ENCODE measurements at places on chromosomes 12 and 14. TPM values are rescaled to one million over a fixed set of nuclear protein-coding genes. Genes with fewer than 3 reads are reported as not detected.

- DNase-seq, result no peak
These were observed 497.7 kb downstream of the FUT8 start for GRCh38 chr14:65910108-65910786.

- no peak for DNase-seq
These were observed 34.6 kb downstream of the MTHFD1 start for GRCh38 chr14:64422756-64423155.

The TAPBPL gene
- total RNA-seq, result 32.8 TPM

GRCh38 chr12:124568431-124569374, 1.3 kb upstream of the NCOR2 start:
- DNase-seq, result no peak

DNA sequence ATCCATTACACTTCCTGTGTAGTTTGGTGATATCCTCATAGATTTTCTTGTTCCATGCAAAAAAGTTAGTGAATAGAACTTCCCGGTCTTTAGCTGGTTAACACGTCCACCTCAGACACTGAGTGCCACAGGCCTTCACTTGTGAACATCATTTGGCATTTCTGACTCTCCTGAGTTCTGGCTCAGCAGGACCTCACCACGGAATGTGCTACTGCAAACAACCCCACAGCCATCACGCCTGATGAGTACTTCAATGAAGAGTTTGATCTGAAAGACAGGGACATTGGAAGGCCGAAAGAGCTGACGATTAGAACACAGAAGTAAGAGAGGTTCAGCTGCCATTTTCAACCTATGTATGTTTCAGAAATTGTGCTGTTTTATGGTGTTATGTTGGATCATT, 20.0 kb downstream of the C12orf76 start:
- no peak for DNase-seq

The TSHR gene
- total RNA-seq, result not detected

DNA sequence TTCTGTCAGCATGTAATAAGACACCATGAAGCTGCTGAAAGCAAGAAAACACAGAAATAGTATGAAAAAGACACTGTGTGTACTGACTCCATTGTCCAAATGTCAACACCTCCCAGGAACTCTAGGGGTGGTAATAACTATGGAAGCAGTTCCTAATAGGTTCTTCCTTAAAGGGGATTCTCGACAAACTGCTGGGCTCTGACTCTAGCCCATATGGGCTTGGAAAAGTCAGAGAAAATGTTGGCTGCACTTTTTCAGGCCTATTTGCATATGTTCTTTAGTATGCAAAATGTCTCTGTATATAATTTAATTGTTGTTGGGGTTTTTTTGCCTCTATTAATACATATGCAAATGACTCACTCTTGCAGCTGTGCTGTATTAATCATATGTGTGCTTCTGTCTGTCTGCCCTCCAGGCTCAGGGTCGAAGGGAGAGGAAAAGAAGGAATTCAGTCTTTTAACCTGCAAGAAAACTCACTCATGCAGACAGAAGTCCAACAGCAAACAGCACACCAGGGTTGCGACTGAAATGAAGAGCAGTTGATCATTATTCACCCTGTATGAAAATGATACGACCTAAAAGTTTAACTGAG, 317.6 kb downstream of the SOX5 start:
- DNase-seq, result no peak

The MDP1 gene
- 11.2 TPM for total RNA-seq

- DNase-seq, result no peak
These were observed 35.2 kb downstream of the PPM1H start for GRCh38 chr12:62899568-62900390.

The KLRC2 gene
- not detected for total RNA-seq

DNA sequence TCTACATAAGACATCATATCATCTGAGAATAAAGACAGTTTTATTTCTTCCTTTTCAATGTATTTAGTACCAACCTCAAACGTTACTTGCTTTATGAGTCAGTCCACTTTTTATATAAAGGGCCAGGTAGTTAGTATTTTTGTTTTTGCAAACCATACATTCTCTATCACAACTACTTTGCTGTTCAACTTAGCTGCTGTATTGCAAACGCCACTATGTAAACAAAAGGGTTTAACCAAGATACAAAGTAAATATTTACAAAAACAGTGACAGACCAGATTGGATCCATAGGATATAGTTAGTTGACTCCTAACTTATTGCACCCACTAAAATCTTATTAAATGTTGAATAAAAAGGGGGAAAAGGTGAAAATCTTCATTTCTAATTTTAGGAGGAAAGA, 87.7 kb upstream of the FOXG1 start:
- DNase-seq, result no peak

GRCh38 chr14:51367600-51367931, 127.5 kb downstream of the TMX1 start:
- no peak for DNase-seq

- DNase-seq, result no peak
These were observed 348.8 kb downstream of the PDZRN4 start for GRCh38 chr12:41536813-41537490.

The TAS2R42 gene
- not detected for total RNA-seq

The SMIM41 gene
- not detected for total RNA-seq

GRCh38 chr12:113762882-113763816, 203.0 kb downstream of the RBM19 start:
- no peak for DNase-seq

DNA sequence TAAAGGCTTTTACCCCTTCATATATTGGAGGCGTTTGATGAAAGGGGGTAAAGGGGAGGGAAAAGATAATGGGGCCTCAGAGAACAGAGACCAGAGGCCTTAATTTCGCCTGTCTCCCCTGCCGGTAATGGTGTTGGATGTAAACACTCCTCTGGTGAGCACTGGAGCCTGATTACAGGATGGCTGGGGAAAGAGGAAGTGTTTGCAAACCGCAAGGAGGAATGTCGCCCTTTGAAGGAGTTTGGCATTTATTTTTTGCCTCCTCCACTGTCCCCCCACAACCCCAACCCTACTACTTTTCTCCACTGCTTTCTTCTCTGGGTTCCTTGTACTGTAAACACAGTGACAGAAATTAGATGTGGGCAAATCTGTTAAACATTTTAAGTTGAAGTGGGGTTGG, 211.9 kb upstream of the TBX3 start:
- DNase-seq, result no peak

- no peak for DNase-seq
These were observed 276.2 kb downstream of the AACS start for GRCh38 chr12:125341422-125341821.

DNA sequence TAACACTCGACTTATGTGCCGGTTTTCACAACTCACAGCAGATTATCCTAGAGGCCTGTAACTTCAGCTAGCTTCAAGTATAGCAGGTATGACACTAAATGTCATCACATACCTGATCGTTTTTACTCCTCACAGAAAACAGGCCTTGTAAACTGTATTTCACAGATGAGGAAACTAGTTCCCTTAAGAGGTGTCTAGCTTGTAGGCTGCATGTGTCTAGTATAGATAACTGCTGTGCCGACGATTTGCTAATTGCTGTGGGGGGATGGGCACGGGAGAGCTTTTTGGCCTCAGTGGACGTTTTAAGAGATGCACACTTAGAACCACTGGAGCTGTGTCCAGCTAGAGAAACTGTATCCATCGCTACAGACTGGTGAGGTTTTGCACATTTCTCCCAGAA, 78.8 kb downstream of the PAPOLA start:
- DNase-seq, result no peak

DNA sequence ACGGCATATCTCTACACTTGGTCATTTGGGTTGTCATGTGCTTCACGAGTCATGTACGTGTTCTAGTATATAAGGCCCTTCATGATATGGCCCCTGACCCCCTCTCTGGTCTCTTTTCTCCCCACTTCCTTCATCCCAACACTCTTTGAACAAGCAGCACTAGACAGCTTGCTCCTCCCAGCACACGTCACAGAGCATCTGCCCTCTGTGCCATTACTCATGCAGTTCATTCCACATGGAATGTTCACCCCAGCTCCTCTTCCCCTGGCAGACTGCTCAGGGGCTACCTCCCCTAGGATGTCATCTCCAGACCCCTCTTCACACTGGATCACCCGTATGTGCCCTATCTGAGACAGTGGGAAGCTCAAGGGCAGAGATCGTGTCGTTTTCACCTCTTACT, 14.1 kb upstream of the LRP1-AS start:
- no peak for DNase-seq

The SENP1 gene
- total RNA-seq, result 12.9 TPM

DNA sequence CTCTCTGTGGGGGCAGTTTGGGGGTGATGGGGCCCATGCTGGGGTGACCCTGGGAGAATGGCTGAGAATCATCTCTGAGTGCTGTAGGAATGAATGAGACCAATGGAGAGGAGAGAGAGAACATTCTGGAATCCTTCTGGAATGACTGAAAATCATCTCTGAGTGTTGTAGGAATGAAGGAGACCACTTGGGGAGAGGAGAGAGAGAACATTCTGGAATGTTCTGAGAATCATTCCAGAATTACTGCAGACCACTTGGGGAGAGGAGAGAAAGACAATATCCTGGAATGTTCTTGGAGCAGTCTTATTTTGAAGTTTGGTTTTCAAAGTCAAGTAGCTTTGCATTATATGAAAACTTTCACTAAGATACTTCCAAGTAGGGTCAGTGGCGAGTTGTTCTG, 64.3 kb downstream of the ZNF664 start:
- no peak for DNase-seq

GRCh38 chr12:117876436-117876816, 92.4 kb downstream of the KSR2 start:
- DNase-seq, result no peak

The GYS2 gene
- not detected for total RNA-seq

DNA sequence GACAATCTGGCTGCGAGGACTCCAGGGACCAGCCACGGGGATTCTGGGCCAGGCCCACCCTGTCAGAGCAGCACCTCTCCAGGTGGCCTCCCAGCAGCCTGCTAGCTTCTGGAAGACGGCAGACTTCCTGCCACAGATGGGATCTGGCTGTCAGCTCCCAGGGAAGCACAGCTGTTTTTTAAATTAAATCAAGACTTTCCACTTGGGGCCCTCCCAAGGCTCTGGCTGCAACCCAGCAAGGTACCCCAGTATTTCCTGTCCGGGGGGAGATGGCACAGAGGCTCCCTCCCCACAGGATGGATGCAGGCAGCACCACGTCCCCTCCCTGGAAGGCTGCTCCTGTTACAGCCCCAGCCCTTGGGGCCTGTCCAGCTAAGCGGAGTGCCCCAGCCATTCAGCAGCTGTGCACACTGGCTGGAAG, 56.9 kb downstream of the ACTN1 start:
- no peak for DNase-seq

The RERG gene
- total RNA-seq, result not detected

The HELB gene
- total RNA-seq, result 2.7 TPM

- peak; percentile 63 for DNase-seq
These were observed 30.9 kb downstream of the SLC2A3 start for GRCh38 chr12:7905071-7905470.

DNA sequence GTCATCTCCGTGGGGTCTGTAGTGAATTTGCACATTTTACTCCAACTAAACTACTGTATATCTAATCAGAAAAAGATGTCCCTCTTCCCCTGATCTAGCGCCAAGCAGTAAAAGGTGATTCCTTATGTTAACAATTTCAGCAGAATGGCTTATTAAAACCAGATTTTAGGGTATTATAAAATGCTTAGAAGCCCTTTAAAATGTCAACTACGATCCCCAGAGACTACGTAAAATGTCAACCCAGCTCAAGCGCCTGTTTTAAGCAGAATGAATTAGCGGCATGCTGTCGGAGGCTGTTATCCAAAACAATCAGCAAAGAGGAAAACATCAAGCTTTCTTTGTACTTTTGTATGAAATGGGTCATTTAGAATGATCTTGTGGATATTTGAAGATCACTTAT, 408.9 kb downstream of the SOX5 start:
- DNase-seq, result no peak

DNA sequence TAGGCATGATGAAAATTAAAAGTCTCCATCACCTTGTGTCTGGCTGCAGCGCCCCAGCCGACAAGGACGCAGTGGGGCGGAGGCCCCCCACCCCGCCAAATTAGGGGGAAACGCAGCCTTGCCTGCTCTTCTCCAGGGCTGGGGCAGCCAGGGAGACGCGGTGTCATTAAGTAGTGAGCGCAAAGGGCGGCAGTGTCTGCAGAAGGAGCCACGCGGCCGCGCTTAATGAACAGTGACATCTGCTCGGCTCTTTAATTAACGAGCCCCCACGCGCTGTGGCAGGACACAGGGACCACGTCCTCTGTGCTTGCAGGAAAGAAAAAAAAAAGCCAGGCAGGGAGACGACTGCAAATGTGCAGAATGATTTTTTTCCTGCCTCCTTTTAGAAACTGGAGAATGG, 93.4 kb upstream of the NCOR2 start:
- DNase-seq, result no peak

The RFX4 gene
- total RNA-seq, result not detected

DNA sequence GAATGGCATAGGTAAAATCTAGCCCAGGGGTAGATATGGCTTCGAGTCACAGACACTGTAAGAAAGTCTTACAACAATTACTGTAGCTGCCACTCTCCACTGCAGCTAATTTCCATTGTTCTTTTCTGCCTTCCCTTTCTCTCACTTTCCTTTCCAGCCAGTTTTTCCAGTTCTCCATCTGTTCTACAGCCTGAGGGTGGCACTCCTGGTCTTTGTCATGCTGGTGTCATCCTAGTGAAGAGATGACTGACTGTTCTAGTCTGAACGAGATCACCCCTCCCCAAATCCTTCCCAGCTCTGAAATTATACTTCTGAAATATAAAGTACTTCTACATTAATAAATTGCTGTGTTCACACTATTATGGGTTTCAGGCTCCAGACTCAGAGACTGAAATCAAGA, 74.2 kb upstream of the CSRP2 start:
- no peak for DNase-seq

DNA sequence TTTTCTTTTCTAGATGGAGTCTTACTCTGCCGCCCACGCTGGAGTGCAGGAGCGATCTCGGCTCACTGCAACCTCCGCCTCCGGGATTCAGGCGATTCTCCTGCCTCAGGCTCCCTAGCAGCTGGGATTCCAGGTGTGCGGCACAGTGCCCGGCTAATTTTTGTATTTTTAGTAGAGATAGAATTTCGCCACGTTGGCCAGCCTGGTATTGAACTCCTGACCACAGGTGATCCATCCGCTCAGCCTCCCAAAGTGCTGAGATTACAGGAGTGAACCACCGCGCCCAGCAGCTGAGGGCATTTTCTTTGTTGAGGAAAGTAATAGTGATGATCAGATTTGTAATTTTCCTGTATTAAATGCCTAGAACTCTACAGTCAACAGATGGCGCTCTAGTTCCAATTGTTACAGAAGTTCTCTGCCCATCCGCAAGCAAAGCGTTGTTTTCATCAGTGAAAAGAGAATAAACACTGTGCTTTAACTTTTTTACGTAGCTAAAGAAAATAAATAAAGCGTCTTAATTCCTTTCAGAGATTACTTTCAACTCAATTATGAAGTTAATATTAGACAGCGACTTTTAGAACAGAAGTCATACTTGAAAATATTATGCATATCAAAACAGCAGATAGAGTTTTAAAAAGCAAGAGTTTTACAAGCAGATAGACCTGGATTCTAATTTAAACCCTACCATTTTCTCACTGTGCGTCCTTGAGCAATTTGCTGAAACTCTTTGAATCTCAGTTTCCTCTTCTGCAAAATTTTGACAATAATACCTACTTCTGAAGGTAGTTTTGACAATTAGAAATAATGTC, 335.1 kb downstream of the DUSP6 start:
- DNase-seq, result peak; percentile 80

- DNase-seq, result no peak
These were observed 23.4 kb downstream of the CACNA1C start for GRCh38 chr12:2076196-2076570.

The NELL2 gene
- total RNA-seq, result 0.35 TPM

GRCh38 chr14:102508410-102508773, 1.2 kb downstream of the ANKRD9 start:
- no peak for DNase-seq

Measured in glomerular endothelial cell (primary cell).